ENCODE measurements at places on chromosomes 2 and 18.

GRCh38 chr2:206721256-206721920, 3.2 kb upstream of the DYTN start:
- no peak for DNase-seq

GRCh38 chr2:235366807-235367206, 127.0 kb upstream of the AGAP1 start:
- peak; percentile 62 for DNase-seq

DNA sequence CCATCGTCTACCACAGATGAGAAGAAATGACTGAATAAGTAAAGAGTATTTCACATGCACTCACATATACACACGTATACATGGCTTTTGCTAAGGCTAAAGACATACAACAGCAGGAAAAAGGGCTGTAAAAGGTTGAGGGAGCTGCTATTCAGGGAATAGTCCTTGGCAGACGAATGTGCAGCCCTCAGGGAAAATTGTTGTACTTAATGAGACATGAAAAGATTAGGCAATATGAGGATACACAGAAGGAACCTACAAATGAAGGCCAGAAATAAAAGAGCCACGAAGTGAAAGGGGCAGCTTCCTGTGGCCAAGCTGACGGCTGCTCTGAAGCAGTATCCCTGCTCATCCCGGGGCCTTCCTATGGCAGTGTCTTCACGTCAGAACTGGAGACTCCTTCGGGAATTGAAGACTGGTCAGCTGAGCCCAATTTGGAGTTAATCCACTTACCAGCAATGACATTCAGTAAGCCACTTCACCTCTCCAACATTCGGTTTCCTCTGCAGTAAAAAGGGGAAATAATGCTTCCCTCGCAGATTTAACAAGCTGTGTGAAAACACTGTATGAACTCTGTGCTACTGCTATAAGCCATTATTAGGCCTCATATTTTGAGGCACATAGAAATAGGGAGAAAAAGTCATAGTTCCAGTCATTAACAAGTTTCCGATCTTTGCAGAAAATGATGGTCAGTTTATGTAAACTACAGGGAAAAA, 221.8 kb downstream of the STK39 start:
- peak; percentile 4 for DNase-seq

DNA sequence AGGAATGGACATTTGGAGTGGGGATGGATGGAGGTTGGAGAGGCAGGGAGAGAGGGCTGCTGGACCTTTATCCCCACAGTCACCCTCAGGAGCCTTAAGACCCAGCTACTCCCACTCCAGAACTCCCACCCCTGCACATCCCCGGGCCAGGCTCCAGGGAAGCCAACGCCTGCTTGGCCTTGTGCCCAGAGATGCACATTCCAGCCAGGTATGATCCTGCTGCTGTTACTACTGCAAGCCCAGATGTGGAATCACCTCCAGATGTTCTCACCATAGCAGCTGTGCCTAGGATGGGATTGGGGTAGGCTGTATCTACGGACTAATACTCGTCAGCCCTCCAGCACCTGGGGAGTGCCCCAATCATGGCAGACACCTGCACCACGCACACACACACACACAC, 71.7 kb downstream of the ZFP36L2 start:
- DNase-seq, result no peak

DNA sequence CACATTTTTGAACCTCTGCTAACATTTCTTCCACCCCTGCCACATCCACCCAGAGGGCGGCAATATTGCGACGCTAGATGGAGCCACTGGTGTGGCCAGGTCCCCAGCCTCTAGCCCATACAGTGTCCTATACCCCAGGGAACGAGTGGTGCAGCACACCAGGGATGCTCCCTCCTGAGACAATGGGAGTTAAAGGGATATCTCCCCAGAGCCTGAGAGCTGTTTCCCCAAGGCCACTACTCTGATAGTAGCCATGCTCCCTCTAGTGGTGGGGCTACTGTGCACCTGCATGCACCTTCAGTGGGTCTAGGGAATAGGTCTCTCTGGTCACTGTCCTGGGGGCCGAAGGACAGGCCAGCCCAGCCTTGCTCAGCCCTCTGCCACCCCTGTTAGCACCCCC, 336.4 kb upstream of the FSHR start:
- no peak for DNase-seq

Measured in epithelial cell of proximal tubule (primary cell).